Activated CD8-positive, alpha-beta T cell treated with anti-CD3 and anti-CD28 coated beads for 36 hours (primary cell): ENCODE measurements at places on chromosomes 1 and 21. TPM values are rescaled to one million over a fixed set of nuclear protein-coding genes. Genes with fewer than 3 reads are reported as not detected.

Gene USH2A
- not detected for total RNA-seq

DNA sequence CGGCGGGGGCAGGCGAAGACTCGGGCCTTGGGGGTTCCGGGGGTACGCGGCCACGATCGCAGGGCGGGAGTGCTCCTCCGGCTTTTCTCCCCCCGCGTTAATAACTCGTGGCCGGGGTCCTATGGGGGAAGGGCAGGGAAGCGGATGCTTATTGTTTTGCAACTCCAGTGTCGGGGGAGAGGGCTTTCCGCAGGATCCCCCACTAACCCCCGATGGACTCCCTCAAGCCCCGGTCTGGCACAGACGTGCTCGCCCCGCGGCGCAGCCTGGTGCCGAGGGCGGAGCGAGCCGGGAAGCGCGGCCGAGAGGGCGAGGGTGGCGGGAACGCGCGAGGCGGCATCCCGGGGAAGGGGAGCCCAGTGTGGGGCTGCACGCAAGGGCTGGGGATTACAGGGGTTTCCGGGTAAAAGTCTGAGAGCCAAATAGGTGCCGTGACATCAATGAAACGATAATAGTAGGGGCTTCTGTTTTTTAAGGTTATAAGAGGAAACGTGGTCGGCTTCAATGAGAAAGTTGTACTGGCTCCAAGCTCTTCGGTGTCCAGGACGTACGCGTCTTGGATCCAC, 772 bp downstream of the UCK2 start:
- H3K4me3 ChIP-seq, result peak overlapping the region; percentile 99
- peaks cover 22% of the 10 kb centered on the region for H3K4me1 ChIP-seq
- H3K27ac ChIP-seq, result peak overlapping the region; percentile 97
- peak; percentile 52 for DNase-seq

Gene LCE3A
- total RNA-seq, result not detected

Gene FAAH
- 4.7 TPM for total RNA-seq

Gene ALG6
- total RNA-seq, result 17.7 TPM

Gene CATSPER4
- not detected for total RNA-seq

Gene CRYBG2
- total RNA-seq, result 6.4 TPM

GRCh38 chr1:223479718-223480425, 86.7 kb downstream of the CCDC185 start:
- H3K4me3 ChIP-seq, result no peak overlapping the region
- no peak for DNase-seq
- peaks cover 24% of the 10 kb centered on the region for H3K27me3 ChIP-seq
- H3K4me1 ChIP-seq, result no peaks in the 10 kb centered on the region

DNA sequence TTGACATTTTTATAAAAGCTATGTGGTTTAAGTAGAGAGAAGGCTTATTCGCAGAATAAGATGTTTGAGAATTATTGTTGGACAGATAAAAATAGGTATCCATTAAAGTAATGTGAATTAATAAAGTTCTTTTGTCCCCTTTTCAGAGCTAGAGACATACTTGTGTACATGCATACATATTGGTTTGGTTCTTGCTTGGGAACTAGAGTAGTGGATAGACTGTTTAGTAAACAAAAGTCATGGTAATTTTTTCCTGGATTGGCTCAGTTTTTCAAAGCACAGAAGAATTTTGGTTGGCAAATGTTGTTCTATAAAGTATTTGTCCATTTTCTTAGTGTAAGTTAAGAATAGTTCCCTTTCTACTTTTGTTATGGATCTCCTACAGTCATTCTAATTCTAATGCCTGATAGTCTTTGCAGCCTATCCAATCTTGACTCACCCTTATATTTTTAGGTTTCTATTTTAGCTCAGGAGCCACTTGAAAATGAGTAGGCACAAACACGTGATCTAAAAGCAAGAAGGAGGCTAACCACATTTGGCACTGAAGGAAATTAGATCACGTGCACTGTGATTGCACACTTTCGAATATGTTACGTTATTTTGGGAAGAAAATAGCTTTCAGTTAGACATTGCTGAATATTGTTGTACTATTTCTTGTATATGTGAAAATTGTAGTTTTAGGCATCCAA, 47.0 kb downstream of the RABGAP1L start:
- peaks cover 48% of the 10 kb centered on the region for H3K4me1 ChIP-seq
- H3K4me3 ChIP-seq, result no peak overlapping the region
- no peaks in the 10 kb centered on the region for H3K27me3 ChIP-seq
- peak; percentile 15 for DNase-seq

DNA sequence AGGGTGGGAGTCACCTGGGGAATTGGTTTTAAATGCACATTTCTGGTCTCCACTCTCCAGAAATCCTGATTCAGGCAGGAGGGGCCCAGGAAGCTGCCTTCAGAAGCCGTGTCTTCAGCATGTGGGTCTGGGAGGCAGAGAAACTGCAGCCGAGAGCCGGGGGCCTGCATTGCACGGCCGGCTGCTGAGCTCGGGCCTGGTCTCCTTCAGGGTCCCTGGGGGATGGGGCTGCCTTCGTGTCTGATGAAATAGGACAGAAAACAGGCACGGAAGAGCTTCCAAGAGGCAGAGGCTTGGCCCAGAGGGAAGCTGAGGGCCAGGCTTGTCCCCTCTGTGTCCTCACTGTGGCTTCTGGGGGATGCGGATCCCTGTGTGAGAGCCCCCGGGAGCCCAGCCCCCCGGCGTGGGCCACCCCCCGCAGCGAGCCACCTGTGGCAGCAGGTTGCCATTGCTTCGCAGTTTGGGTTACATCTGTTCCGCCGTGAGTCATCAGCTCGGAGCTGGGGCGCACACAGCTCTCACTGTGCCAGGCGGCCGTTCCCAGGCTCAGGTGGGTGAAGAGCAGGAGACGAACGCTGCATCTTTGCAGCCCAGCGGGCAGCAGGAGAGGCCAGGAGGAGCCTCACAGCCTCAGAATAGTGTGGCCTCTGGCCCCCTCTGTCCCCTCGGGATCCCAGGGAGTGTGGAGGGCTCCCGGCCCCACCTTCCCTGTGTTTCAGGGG, 72.4 kb downstream of the AJAP1 start:
- DNase-seq, result no peak
- H3K36me3 ChIP-seq, result no peaks in the 10 kb centered on the region
- no peaks in the 10 kb centered on the region for H3K4me1 ChIP-seq
- no peaks in the 10 kb centered on the region for H3K27me3 ChIP-seq

- H3K4me3 ChIP-seq, result no peak overlapping the region
- no peak for DNase-seq
- no peaks in the 10 kb centered on the region for H3K36me3 ChIP-seq
- H3K27me3 ChIP-seq, result peaks cover 12% of the 10 kb centered on the region
- no peak overlapping the region for H3K27ac ChIP-seq
Measured at GRCh38 chr1:109750920-109751319, 10.1 kb upstream of the GSTM3 start.

Gene ALDH9A1
- 28.2 TPM for total RNA-seq

- H3K36me3 ChIP-seq, result no peaks in the 10 kb centered on the region
- peaks cover 28% of the 10 kb centered on the region for H3K27me3 ChIP-seq
- no peaks in the 10 kb centered on the region for H3K4me1 ChIP-seq
- no peak overlapping the region for H3K27ac ChIP-seq
- H3K4me3 ChIP-seq, result no peak overlapping the region
- no peak for DNase-seq
Measured at GRCh38 chr1:19866029-19866428, 16.2 kb upstream of the OTUD3 start.

Gene LRRC7
- total RNA-seq, result 0.27 TPM

DNA sequence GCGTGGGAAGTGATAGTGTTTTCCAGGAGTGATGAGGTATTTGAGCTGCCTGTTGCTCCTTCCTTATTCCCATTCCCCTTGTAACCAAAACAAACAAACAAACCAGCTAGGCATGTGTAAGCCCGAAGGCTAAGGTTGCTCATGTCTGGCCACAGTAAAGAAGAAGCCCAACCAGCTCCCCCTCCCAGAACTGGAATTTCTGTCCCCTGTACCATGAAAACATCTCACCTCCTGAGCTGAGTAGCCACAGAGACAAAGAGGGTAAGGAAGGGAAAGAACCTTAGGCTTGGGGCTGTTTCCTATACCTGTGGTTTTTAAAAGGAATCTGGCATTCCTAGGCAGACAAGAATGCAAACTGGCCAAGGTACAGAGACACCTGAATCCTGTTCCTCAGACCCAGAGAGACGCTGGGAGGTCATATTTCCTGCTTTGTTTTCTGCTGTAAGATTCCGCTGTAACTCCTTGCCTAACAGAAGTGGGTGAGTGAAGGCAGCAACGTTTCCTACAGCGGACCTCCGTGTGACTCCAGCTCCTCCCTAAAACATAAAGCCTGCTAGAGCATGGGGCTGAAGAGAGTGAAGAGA, 41.7 kb upstream of the RAB4A start:
- peaks cover 2% of the 10 kb centered on the region for H3K27me3 ChIP-seq
- peaks cover 14% of the 10 kb centered on the region for H3K4me1 ChIP-seq
- no peak overlapping the region for H3K27ac ChIP-seq
- no peaks in the 10 kb centered on the region for H3K36me3 ChIP-seq

DNA sequence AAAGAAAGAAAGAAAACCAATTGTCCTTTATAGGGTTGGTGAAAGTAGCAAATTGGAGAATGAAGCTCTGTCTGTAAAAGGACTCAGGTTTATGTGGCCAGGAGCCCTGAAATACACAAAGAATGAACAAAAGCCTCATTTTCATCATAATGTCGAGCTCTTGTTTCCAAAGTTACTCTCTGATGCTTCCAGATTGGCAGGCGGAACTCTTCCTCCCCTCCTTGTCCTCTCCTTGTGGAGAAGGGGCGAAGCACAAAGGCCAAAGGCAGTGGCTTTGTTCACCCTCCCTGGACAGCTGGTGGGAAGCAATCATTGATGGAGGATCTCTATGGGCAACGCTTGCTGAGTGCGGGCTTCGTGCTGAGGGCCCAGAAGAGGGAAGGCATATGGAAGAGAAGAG, 5.6 kb downstream of the CA6 start:
- H3K36me3 ChIP-seq, result peaks cover 41% of the 10 kb centered on the region
- no peaks in the 10 kb centered on the region for H3K27me3 ChIP-seq
- H3K4me1 ChIP-seq, result peaks cover 52% of the 10 kb centered on the region
- H3K27ac ChIP-seq, result no peak overlapping the region
- H3K4me3 ChIP-seq, result no peak overlapping the region

Gene GNAT2
- 0.88 TPM for total RNA-seq

DNA sequence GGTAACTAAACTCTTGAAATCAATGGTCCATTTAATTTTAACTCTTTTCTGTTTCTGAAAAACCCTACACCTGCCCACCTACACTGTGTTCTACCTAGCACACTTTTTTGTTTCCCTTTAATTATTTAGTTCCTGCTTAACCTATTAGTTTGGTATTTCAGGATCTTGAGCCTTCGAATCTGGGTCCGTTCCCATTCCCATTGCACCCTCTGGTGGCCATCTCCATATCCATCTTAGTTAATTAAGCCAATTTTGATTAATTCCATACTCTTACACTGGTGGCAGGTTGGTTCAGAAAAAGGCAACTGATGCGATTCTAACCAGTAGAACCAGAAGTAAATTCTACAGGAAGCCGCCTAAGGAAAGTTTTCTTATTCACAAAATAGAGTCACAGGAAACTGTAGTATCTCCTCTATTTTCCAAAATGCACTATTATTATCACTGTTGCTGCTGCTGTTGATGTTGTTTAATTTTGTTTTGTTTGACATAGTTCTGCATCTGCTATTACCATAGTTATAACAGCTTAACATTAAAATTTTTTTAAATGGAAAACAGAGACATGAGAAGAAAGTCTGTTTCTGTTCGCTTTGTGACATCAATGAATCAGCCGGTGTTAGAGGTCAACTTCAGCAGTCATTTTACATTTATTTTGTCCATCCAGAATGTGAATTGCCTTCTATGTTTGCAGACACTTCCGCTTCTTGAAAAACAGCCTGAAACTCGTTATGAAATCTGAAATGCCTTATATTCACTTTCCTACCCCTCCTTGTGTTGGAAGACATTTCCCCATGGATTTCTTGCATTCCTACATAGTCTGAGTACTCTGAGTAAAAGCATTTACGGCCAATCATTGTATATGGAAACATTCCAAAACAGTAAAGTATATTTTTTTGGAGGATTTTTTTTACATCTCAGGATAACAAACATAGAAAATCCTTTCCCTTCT, 115.5 kb upstream of the NCAM2 start:
- DNase-seq, result peak; percentile 32
- no peaks in the 10 kb centered on the region for H3K36me3 ChIP-seq
- no peaks in the 10 kb centered on the region for H3K27me3 ChIP-seq
- no peak overlapping the region for H3K4me3 ChIP-seq

- no peak overlapping the region for H3K27ac ChIP-seq
- H3K36me3 ChIP-seq, result no peaks in the 10 kb centered on the region
- H3K4me3 ChIP-seq, result no peak overlapping the region
- no peaks in the 10 kb centered on the region for H3K27me3 ChIP-seq
- no peaks in the 10 kb centered on the region for H3K4me1 ChIP-seq
Measured at GRCh38 chr1:19066874-19067181, 110.4 kb upstream of the IFFO2 start.
